ENCODE measurements at places on chromosomes 13 and 19.

- DNase-seq: no peak
These were observed 25.6 kb downstream of the EPS15L1 start for GRCh38 chr19:16446108-16446723.

- DNase-seq: no peak
These were observed 86.5 kb downstream of the EPSTI1 start for GRCh38 chr13:42905579-42905978.

GRCh38 chr19:31749231-31749630, 400.0 kb upstream of the TSHZ3 start:
- DNase-seq: no peak

- DNase-seq: no peak
These were observed 14.8 kb downstream of the TBC1D4 start for GRCh38 chr13:75467040-75467728.

DNA sequence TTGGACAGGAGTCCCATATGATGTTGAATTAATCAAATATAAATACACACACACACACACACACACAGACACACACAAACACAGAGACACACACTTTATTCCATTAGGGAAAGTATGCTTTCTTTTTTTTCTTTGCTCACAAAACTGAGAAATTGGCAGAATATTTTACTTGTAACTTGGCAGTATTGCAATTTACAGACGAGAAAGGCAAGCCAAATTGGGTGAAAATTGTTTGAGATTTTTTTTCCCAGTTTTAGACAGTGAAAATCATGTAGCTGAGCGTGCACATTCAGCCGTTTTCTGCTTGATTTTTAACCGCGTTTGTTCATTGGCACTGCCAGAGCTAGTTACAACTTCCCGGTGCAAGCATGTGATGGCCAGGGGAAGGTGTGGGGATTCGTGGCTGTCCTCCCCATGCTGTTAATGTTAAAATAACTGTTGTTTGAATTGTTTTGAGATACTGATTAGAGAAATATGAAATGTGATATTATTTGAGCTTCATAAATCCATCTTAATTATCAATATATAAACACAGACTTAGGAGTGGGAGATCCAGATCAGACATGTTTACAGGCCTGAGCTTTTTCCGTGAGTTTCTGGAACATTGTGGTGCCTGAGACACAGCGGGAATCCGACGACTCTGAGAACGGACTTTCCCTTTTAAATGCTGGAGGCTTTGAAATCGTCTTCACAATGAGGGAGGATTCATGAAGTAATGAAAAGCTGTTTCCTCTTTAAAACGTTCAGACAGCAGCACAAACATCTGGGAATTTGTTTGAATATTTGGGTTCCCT, 125.5 kb downstream of the KCNRG start:
- peak; percentile 82 for DNase-seq
